ENCODE measurements at places on chromosomes 1 and 21.

- DNase-seq: no peak
Measured at GRCh38 chr1:228280961-228281591, 73.2 kb downstream of the OBSCN start.

GRCh38 chr1:172041742-172042141, 200.4 kb downstream of the DNM3 start:
- no peak for DNase-seq

DNA sequence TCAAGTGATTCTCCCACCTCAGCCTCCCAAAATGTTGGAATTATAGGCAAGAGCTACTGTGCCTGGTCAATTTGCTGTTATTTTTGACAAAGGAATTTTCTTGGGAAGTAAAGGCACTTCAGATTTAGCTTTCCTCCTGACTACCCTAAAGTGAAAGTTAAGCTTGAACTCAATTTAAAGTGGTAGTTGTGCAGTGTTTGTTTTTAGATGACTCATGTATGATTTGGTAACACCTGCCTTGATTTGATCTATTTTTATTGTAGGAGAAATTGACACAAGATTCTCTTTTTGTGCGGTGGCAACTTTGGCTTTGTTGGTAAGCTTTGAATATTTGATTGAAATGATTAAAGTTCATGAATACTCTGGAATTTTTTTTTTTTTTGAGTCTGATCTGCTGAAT, 5.0 kb downstream of the RABGGTB start:
- no peak for DNase-seq

DNA sequence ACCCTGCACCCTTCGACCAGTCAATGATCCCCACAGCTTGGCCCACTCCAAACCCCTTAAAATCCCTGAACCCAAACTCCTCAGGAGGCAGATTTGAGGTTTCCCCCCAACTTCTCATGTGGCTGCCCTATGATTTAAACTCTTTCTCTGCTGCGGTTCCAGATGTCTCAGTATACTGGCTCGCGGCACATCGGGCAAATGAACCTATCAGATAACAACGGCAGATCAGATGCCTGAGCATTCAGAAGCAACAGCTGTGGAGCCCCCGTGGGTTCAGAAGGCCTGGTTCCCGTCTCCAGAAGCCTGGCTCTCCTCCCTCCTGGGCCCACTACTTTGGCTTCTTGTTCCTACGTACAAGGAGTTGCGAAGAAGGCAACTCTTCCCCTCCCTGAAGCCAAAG, 43.3 kb upstream of the H6PD start:
- DNase-seq: no peak

DNA sequence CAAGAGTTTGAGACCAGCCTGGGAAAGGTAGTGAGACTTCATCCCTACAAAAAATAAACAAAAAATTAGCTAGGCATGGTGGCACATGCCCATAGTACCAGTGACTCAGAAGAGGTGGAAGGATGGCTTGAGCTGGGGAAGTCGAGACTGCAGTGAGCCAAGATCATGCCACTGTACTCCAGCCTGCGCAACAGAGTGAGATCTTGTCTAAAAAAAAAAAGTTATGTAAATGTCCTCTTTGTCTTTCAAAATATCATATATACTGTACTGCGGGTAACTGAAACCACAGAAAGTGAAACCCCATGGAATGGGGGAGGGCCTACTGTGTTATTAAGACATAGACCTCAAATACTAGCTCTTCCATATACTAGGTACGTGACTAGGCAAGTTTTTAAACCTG, 20.8 kb downstream of the ACADM start:
- DNase-seq: no peak

GRCh38 chr1:156140879-156141707, 12.3 kb upstream of the SEMA4A start:
- no peak for DNase-seq

GRCh38 chr1:201190624-201191051, at the start of gene IGFN1:
TSS of gene IGFN1 (plus strand) at chr1:201190824. CDS start at chr1:201193294, 2,470 bp downstream.
- no peak for DNase-seq

- DNase-seq: no peak
Measured at GRCh38 chr1:50110656-50111055, 1.9 kb downstream of the ELAVL4 start.

GRCh38 chr1:89725011-89725370, 92.1 kb downstream of the LRRC8C start:
- DNase-seq: no peak

DNA sequence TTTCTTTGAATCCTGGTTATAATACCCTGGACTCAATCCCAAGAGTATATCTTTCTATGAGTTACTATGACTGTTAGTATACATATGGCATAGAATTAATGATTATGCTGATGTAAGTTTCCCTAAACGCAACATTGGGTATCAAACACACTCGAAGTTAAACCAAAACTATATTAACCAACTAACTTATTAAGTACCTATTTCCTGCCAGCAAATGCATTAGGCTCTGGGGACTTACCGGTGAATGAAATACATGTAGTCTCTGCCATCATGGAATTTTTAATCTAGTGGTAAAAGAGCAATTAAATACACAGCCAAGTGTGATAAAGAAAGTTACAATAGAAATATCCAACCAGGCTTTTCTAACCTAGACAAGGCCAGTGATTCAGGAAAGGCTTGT, 193.6 kb upstream of the ADGRL2 start:
- no peak for DNase-seq

DNA sequence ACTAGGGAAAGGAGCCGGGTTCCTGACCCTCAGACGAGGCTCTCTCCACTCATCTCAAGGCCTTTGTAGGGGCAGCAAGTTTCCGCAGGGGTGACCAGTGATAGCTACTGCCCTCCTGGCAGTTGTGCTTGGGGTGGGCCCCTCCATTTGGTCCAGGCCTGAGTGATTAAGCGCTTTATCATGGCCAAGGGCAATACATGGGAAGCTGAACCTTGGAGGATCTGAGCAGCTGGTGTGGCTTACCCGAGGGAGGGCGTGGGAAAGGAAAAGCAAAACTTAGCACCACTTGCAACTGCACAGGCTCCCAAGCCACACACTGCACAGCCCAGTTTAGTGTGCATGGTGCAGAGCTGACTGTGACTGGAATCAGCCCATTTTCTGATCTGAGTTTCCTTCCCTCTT, 47.8 kb downstream of the GADD45A start:
- no peak for DNase-seq

GRCh38 chr1:71755441-71755840, 526.9 kb downstream of the NEGR1 start:
- DNase-seq: no peak

- DNase-seq: no peak
Measured at GRCh38 chr1:162626094-162626493, 6.2 kb upstream of the DDR2 start.

GRCh38 chr1:67285780-67286488, 21.7 kb upstream of the IL12RB2 start:
- no peak for DNase-seq

DNA sequence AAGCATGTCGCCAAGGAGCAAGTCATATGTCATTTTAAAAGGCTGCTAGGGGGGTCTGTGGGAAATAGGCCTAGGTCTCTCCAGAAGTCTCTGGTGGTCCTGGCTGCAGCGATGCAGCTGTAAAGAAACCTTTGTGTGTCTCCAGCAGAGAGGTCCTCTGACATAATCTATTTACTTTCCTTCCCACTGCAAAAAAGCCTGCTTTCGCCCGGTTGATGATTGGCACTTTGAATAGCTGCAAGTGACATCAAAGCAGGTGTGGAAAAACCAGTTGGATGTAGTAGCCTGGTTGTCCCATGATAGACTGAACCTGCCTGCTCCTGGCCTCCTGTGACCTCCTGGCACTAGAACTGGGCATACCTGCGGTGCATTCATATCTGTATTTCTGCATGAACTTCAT, 13.8 kb downstream of the RASSF5 start:
- no peak for DNase-seq

- DNase-seq: no peak
Measured at GRCh38 chr1:191320062-191320461, 838.2 kb upstream of the RGS18 start.

- no peak for DNase-seq
Measured at GRCh38 chr1:7280347-7280960, 490.6 kb upstream of the VAMP3 start.

DNA sequence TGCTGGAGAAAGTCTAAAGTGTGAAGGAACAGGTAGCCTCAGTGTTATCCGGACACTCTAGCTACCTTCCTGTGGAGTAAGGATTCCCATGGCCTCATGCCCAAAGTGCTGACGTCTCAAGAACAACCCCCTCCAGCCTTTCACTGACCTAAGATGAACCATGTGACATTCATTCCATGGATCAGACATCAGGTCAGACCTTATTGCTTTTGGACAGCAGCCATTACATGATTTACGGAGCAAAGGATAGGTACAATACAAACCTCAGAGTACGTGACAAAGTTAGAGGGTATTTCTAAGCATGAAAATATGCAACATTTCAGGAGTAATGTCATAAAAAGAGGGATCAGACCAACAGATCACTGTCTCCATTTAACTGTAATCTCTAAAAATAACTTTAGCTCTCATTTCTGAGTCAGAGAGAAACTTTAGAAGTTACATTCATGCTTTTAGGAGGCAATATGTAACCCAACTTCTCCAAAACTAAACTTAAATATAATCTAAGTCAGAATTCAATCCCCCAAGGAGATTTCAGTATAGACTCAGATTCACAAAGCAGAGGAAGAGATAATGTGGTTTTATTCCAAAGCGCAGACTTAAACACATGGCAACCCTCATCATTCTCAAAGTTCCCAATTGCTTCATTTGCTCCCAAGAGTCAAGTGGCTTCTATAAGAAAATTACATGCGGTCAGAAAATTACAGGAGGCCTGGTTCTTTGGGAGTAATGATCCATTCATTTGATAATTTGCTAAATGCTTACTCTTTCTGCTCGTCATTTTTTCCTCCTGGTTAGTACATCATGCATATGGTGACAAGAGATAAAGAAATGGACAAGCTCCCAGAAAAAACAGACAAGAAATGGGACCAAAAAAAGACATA, 280.4 kb downstream of the SETD4 start:
- DNase-seq: no peak

GRCh38 chr1:41898191-41898713, 20.5 kb downstream of the HIVEP3 start:
- DNase-seq: no peak

DNA sequence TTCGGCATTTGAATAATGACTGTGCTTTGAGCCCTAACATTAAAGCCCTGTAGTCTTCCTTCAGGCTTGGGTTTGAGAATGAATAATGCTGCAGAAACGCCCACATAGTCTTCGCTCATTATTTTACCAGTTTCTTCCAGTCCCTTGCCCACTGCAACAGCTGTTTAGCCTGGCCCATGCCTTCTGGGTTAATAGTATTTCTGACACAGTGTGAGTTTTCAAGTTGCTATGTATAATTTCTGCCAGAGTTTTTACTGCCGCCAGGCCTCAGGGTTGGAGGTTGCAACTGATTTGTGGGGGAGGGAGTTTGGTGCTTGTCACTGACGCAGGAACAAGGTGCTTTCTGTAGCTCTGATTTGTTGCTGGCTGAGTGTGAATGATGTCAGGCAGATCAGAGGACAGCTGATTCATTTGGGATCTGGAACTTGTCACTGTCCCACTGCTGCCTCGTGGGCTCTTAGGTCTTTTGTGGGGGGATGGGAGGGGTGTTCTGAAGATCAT, 109.8 kb downstream of the MAST2 start:
- peak; percentile 59 for DNase-seq

- no peak for DNase-seq
Measured at GRCh38 chr1:21298981-21299391, 8.7 kb upstream of the ECE1 start.

- no peak for DNase-seq
Measured at GRCh38 chr1:36322786-36323635, 434 bp downstream of the EVA1B start.

GRCh38 chr21:46500224-46500861, 41.7 kb downstream of the DIP2A start:
- DNase-seq: no peak

- no peak for DNase-seq
Measured at GRCh38 chr1:2867861-2868260, 66.4 kb upstream of the TTC34 start.

- DNase-seq: no peak
Measured at GRCh38 chr1:165954940-165955339, 127.5 kb downstream of the UCK2 start.

- no peak for DNase-seq
Measured at GRCh38 chr1:238419209-238419608, 528.5 kb upstream of the ZP4 start.

GRCh38 chr1:9406111-9406510, 113.4 kb downstream of the SPSB1 start:
- no peak for DNase-seq

DNA sequence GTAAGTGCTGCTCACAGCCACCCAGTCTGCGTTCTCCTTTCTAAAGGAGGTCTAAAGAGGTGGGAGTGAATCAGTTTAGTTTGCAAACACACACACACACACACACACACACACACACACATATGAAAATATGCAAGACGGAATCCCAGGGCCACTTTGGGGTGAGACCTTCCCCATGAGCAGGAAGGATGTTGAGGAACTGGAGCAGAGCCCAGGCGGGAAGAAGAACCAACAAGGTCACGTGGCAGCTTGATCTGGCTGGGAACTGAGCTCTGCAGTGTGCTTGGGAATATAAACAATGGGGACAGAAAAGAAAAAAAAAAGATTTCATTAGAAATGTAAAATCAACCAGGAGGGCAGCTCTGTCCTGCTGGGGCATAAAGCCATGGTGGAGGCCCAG, 32.6 kb downstream of the OR2G3 start:
- DNase-seq: no peak

DNA sequence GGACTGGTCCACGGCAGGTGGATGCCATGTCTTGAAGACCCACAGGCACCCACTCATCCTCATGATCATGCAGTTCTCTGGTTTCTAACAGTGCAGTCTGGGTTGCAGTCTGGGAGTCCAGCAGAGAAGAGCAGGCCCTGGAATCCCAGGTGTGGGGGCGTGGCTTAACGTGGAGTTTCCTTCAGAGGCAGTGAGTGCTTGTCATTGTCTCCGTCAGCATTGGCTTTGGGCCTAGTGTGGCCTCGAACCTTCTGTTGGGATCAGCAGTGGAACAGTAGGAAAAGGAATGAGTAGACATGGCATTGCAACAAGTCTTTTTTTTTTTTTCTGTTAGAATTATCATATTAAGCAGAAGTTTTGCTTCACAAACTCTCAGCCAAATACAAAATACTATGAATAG, 12.8 kb downstream of the LGALS8 start:
- DNase-seq: no peak

GRCh38 chr1:99642053-99642452, 3.9 kb upstream of the PALMD start:
- no peak for DNase-seq

DNA sequence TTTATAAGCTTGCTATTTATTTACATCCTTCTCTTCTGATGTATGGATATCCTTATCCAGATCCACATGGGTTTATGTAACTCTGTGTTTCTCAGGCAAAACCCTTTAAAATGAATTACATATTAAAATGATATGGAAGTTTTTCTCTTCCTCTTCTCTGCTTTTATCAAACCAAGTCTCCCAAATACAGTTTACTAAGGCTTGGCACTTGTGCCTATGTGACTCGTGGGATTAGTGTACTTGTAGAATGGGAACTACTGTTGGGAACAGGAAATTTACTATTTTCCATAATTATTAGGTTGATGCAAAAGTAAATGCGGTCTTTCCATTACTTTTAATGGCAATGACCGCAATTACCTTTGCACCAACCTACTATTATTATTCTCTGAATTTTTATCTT, 14.8 kb downstream of the SIM2 start:
- no peak for DNase-seq

GRCh38 chr1:30523055-30524020, 200.0 kb downstream of the MATN1 start:
- DNase-seq: no peak

- DNase-seq: no peak
Measured at GRCh38 chr1:149916193-149916897, 1.3 kb downstream of the SV2A start.

GRCh38 chr1:1564268-1564667, 10.4 kb downstream of the SSU72 start:
- DNase-seq: no peak

All from thoracic aorta (tissue), 2 donors.